ENCODE measurements at places on chromosomes 7 and 10.

- DNase-seq = no peak
Measured at GRCh38 chr10:4033341-4033896, 248.4 kb upstream of the KLF6 start.

DNA sequence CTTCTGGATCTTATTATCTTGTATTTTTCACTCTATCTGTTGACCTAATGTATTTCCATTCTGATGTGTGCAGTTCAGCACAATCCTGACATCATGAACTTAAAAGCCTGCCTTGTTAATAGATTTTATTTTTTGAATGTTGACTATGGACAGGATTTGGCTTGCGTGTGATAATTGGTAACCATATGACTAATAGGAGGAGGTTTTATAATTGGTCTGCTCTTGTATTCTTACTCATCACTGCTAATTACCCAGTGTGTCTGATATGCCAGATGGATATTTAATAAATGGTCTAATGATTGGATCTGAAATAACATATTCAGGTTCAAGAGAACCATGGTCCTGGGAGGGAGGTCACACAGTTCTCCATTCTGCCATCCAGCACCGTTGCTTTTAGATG is 45.9 kb downstream of the MTURN start:
- DNase-seq = no peak

DNA sequence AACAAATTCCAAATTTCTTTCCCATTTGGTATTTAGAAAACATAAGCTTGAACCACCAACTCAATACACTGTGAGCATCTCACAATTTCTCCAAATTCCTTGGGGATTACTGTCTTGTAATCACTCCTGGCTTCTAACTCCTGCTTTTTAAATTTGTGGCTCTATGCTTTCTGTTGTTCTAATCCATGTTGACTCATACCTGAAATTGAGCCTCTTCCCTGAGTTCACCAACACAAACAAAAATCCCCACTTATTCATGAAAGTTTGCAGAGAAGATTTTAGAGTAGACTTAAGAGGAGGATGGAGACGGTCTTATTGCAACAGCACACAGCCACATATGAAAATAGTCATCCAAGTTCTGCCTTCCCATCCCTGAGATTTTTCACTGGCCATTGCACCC is 252.5 kb downstream of the PTEN start:
- DNase-seq = no peak

DNA sequence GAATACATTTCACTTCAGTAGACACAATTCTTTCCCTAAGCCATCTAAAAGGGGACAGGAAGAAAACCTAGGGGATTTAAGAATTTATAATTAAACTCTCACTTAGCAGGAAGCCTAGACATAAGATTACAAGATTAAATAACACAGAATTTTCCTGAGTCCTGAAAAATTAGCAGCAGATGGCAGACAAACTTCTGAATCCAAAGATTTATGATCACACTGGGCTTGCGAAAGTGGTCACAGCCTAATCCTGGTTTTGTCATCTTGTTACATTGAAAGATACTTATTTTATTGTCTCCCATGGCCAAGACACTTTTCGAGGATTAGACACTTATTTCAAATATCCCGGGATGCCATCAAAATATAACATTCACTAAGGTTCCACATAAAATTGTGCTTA is 2.9 kb downstream of the ERLIN1 start:
- no peak for DNase-seq

- DNase-seq = no peak
Measured at GRCh38 chr7:23709081-23709750, 803 bp upstream of the STK31 start.
